ENCODE measurements at places on chromosomes 1 and 21.

DNA sequence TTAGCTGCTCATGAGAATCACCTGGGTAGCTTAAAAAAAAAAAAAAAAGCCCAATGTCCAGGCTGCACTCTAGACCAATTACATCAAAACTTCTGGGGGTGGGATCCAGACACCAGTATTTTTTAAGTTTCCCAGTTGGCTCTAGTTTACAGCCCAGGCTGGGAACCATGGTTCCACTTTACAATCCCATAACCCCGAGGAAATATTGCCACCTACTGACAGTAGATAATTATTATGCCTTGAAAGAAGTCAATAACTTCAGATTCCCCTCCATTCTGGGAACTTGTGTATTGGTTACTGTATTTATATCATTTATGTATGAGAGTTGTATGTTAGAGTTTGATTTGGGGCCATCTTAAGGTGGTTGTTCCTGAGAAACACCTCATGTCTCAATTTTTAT lies 100.2 kb downstream of the SPATA46 start:
- no peak for DNase-seq

GRCh38 chr1:200426196-200426595 lies 16.4 kb upstream of the ZNF281 start:
- DNase-seq = no peak

DNA sequence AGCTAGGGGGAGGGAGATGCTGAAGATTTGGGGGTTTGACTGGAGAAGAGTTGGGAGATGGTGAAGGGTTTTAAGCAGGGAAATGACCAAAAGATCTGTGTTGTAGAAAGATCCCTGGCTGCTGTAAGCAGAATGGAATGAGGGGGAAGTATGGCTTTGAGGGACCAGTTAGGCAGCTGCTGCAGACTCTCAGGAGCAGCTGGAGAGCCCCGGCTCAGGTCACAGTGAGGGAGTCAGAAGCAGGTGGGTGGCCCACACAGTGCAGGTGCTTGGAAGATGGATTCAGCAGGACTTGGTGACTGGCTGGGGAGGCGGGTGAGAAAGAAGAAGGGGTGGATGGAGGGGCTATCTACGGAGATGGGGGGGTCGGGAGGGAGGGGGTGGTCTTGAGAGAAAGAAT lies 35.7 kb downstream of the EDN2 start:
- no peak for DNase-seq

DNA sequence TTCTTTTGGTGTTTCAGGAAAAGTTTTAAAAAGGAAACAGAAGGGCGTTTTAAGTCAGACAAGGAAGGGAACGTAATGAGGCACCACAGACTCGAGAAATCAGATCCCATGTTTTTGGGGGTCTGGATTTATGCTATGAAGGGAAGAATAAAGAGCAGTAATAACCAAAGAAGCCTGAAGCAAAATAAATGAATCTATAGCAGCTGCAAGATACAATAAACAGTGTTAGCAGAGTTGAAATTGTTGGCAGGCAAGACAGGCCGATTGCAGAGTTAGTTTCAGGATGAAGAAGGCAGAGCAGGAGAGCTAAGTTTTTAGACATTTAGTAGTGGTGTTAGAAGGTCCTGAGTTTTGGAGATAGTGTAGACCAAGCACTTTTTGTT lies 425 bp downstream of the DDR2 start:
- no peak for DNase-seq

GRCh38 chr1:184425449-184426277 lies 38.8 kb downstream of the C1orf21 start:
- DNase-seq = no peak

- no peak for DNase-seq
These were observed 308.9 kb upstream of the LRRC7 start for GRCh38 chr1:69258842-69259241.

GRCh38 chr21:19322360-19322759 lies 918.8 kb upstream of the TMPRSS15 start:
- DNase-seq = no peak

DNA sequence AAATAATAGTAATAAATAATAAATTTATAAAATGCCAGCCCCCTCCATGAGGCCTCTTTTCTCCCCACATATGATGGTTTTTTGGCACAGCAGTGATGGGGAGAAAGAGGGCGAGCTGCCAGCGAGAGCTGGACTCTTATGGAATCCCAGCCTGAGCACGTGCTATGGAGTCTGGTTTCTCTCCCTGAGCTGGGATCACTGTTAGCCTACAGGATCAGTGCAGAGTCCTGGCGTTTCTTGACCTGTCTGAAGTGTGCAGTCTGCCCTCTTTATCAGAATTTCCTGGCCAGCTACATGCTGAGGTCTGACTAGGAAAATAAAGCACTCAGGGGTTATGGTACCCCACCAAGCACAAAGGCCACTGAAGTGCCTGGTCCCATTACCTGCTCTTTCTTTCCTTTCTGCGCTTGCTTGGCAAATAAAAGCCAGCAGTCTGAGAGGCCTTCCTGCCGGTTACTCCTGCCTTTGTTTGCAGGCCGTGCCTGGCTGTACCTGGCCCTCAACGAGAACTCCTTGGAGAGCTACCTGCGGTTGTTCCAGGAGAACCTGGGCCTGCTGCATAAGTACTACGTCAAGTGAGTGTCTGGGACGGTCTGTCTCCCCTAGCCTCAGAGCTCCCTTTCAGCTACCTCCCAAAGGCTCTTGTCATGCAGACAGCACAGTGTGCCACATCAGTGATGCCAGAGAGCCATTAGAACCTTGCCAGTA lies 18.5 kb upstream of the SLC25A34 start:
- no peak for DNase-seq

DNA sequence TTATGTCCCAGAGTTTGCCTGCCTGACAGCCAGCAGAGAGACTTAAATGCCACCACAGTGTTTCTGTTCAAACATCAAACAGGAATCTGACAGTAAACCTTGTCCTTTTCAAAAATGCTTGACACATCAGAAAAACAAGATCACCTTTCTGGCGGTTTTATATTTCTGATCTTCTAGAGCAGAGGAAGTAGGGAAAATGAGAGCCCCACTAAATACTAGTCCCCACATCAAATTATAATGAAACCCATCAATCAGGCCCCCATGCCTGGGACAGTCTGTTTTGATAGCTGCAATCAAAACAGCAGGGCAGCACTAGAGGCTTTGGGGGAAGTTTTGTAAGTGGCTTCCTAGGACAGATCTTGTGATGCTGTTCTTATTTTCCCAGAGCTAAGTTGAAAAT lies 129.3 kb downstream of the CNIH3 start:
- no peak for DNase-seq

DNA sequence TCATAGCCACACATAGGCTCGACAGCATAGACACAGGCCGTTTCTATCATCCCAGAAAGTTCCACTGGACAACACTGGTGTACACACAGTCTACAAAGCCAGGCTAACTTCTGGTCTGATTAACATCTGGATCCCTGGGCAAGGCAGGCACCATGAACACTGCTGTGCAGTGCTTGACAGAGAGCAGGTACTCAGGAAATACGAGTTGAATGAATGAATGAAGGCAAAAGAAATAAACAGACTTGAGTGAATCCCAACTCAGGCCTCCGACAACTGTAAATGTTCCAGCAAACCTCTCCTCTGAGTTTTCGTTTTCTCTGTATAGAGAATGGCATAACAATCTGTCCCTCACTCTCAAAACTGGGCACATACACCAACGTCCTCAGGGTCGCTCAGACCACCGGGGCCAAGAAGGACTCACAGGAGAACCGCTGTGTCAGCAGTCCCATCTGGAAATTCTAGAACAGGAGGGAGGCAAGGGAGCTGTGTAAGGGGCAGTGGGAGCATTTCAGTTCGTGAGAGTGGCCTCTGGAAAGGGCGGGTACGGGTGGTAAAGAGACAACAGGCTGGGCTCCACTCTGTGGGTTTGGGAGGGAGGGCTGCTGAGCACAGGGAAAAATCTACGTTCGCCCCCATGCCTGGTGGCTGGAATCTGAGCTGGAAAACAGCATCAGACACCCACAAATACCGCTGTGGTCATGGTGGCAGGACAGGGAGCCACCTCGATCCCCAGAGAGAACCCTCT lies 15.1 kb upstream of the ECE1 start:
- no peak for DNase-seq

GRCh38 chr1:211511947-211512346 lies 20.0 kb upstream of the RD3 start:
- DNase-seq = no peak

GRCh38 chr1:64195081-64195395 lies 8.4 kb upstream of the UBE2U start:
- DNase-seq = no peak

Data from cortex of kidney (tissue), 1 donor.